ENCODE measurements at places on chromosomes 2 and 18. TPM values are rescaled to one million over a fixed set of nuclear protein-coding genes. Genes with fewer than 3 reads are reported as not detected.

The CELF4 gene
- total RNA-seq, result 7.8 TPM

The CRYGB gene
- not detected for total RNA-seq

DNA sequence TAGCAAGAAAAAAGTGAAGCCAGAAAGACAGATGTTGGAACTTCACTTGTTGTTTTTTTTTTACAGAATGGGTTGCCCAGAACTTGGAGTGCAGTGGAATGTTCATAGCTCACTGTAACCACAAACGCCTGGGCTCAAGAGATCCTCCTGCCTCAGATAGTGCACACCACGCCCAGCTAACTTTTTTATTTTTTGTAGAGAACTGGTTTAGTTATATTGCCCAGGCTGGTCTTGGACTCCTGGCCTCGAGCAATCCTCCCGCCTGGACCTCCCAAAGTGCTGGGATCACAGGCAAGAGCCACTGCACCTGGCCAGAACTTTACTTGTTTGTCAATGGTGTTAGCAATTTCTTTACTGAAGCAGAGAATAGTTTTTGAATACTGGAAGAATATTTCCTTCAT is 11.9 kb upstream of the ASPRV1 start:
- no peak for DNase-seq

- peak; percentile 61 for DNase-seq
Measured at GRCh38 chr18:45828917-45829811, 3.7 kb downstream of the SIGLEC15 start.

DNA sequence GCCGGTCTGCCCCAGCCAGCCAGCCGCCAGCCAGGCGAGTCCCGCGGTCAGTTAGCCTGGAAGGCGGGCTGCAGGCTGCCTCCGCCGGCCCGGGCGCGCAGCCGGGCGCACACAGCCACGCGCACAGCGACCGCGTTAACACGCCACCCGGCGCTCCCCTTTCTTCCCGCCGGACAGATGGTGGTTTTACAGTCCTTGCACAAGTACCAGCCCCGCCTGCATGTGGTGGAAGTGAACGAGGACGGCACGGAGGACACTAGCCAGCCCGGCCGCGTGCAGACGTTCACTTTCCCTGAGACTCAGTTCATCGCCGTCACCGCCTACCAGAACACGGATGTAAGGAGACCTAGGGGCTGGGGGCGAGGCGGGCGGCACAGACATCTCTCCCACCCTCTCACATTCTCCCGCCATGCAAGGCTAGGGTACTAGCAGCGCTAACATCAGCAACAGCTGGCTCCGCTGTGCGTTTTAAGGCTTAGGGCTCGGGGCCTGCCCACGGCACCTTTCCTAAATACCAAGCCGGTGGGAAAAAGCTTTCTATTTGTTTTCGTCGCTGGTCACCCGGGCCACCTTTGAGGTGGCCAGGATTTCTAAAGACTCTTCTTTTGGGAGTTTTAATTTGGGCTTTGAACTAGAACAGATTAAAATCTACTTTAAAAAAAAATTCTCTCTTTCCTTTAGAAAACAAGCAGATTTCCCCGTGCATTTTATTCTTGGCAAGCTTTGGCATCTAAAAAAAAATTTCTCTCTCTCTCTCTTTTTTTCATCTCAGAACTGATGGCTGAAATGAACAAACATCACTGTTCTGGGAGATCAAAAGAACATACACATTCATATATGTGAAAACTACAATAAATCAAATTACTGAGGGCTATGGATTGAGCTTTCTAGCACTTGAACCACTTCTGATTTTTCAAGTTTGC is 2.9 kb downstream of the TBR1 start:
- DNase-seq, result no peak

GRCh38 chr2:20635675-20636584 is 15.0 kb downstream of the HS1BP3 start:
- DNase-seq, result peak; percentile 93

DNA sequence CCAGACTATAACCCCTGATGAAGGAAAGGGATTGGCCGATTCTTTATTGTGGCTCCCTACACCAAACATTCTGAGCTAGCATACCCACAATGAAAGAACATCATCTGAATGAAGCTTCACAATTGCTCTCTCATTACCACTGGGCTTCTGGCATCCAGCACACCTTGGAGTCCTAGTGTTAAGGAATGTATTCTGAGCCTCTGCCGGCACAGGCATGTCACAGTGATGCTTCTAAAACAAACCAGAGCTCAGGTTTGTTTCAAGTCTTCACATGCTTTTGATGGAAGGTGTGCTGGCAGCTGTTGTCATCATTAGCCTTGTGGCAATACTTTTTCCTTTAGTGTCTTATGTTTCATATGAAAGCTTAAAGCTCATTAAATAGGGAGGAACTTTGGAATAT is 76.3 kb upstream of the RBBP8 start:
- DNase-seq, result no peak

- DNase-seq, result no peak
Measured at GRCh38 chr18:2316082-2316750, 255.1 kb downstream of the METTL4 start.

DNA sequence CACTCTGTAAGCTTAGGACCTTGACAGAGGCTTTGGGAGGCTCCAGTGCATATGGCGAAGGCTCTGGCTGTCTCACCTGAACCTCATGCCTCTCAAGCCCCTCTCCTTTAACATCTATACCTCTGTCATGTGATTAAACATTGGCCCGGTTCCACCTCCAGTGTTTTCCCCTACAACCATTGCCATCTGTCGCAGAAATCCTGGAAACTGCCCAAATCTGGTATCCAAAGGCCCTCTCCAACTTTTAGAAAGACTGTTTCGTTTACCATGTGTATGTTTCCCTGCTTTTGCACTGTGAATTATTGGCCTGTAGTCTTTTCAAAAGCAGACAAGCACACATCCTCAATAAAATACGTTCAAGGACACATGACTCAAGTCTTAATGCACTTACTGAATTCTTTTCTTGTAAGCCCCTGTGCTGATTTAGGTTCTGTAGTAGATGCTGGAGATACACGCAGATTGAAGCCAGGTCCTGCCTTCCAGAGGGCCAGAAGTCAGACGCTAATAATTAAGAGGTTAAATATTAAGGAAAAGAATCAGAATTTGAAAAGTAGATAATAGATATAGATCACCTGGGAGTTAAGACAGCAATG is 386.4 kb upstream of the SLC14A2 start:
- DNase-seq, result no peak

The CTDP1 gene
- total RNA-seq, result 15.6 TPM

The KYNU gene
- 64.2 TPM for total RNA-seq

The NMUR1 gene
- total RNA-seq, result not detected

DNA sequence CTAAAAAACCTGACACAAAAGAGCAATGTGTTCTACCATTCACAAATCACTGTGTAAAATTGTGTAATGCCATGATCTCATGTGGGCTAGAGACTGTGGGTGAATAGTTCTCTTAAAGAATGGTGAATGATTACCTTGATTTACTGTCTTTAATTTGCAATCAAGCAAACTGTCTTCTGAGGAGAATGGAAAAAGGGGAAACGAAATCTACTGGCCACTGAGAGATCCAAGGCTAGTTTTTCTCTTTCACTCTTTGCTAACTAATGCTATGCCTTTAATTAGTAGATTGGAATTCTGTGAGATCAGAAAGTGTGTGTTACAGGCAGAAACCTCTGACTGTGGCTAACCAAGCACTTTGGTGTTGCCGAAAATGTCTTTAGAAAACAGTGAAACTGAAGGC is 422.7 kb downstream of the TGIF1 start:
- no peak for DNase-seq

The DCTN1 gene
- 129 TPM for total RNA-seq

GRCh38 chr18:27707201-27707600 is 469.7 kb downstream of the CDH2 start:
- DNase-seq, result no peak

DNA sequence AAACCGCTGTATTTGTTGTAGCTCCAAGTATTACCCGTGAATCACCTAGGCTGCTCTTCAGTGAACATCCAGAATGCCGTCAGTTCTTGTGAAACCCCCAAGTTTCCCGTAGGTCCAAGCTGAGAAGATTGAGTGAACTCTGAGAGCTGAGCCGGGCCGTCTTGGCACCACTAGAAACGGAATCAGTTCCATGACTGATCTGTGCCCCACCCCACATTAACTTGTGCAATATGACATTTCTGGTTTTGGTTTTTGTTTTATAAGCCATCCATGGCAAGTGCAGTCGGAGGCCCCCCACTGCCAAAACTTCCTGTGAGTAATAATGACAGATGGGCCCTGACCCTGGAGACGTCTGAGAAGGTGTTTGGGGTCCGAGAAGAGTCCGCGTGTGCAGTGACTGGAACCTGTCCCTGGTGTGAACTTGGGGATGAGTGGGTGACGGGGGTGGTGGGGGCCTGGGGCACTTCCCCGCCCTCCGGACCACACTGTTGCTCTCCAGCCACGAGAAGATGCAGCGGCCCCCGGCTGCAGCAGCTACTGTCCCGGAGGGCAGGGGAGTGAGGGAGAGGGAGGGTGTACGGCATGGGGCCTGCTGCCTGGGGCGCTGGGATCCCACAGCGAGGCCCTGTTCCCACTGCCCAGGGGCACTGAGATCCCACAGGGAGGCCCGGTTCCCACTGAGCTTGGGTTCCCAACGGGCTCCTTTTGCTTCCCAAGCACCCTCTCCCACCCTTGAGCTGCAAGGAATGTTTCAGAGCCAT is 26.5 kb downstream of the NFATC1 start:
- DNase-seq, result no peak

DNA sequence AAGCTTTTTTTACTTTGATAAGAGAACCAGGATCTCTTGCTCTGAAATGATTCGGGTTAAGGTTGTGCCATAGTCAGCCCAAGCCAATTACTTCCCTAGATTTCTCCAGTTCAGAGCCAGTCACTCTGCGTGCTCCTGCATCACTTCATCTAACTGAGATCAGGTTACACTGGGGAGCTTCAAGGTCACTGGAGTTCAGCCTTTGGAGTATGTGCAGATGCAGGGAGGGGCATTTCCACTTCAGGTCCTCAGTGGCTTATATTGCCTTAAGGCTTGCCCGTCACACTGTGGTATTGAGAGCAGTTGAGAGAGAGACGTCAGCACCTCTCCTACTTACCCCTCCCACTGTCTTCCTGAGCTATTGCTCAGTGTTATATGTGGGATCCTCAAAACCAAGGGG is 317.8 kb downstream of the EPHA4 start:
- DNase-seq, result no peak

DNA sequence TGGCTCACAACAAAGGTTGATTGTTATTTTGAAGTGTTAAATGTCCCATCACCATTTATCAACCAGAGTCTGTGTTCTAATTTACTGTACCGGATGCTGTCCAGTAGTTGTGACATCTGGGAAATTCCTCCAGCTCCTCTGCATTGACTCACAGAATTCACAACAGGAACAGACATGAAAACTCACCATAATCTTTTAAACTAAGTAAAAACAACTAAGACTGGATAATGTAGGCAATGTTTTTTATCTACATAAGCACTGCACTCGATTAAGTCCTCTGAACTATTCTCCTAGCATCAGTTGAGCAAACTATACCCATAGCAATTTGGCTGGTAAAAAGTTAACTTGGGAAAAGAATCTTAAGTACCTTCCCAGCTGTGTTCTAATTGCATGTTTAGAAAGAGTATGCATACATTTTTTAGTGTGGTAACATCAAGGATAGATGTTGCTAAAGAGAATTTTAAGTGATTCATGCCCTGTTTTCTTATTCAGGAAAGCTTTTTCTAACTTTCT is 42.9 kb upstream of the MYO1B start:
- no peak for DNase-seq

The TLX2 gene
- not detected for total RNA-seq

GRCh38 chr2:196399722-196400691 is 228.6 kb upstream of the STK17B start:
- DNase-seq, result peak; percentile 27

GRCh38 chr18:43855376-43855775 is 578.1 kb upstream of the SYT4 start:
- no peak for DNase-seq

The GALNT1 gene
- 137 TPM for total RNA-seq

The NOSTRIN gene
- 12.5 TPM for total RNA-seq

GRCh38 chr18:57644540-57644939 is 22.9 kb upstream of the NARS1 start:
- DNase-seq, result no peak

The TRAF3IP1 gene
- 21.2 TPM for total RNA-seq

DNA sequence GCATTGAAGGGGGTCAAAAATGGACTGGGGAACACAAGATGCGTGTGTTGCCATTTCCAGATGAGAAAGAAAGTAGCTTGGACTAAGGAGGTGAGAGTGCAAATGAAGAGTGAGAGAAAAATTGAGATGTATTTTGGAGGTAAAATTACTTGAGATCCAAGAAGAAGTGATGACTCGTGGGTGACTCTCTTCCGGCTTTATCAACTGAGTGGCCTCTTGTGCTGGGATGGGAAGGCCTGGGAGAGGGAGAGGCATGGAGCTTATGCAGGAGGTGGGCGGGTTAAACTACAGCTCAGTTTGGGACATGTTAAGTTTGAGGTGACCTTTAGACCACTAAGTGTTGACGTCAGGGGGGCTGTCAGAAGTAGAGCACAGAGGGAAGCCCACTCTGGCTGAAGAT is 34.9 kb downstream of the SULT1C2 start:
- no peak for DNase-seq

DNA sequence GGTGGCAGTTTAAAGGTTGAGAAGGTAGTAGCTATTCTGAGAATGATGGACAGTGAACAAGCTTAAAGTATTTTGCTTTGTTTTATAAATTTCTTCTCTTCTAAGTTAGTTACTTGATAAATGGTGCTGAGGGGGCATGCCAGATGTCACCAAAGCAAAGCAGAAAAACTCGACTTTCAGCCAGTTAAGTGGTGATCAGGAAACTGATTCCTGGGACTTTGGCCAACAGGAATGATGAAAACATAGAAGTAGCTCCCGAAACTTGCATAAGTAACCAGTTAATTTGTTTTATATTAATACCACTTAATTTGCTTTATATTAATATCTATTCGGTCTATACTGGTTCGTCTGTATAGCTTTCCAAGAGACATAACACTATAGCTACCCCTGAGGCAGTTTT is 82.6 kb downstream of the FANCL start:
- no peak for DNase-seq

The SPP2 gene
- total RNA-seq, result not detected

GRCh38 chr2:157818227-157818626 is 57.9 kb downstream of the ACVR1 start:
- DNase-seq, result no peak

DNA sequence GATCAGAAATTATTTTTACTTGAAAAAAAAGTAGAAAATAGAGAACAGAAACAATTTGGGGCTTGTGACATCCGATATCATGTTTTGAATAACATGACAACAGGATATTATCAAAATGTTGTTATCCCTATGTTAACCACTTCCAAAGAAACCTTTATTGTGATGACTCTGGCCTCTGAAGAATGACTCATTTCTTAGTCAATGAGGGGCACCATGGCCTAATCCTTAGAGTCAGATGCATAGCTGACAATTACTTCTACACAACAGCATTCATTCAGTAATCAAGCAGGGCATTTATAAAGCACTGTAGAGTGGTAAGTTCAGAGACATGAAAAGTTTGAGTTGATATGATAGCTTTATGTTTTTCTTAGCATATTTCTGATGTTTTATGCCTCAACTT is 703.0 kb downstream of the RNF144A start:
- DNase-seq, result no peak

GRCh38 chr2:240437861-240438809 is 2.7 kb downstream of the GPC1 start:
- DNase-seq, result peak; percentile 86
